DMS153 (cell line): ENCODE measurements at places on chromosomes 12 and 14.

- no peak for DNase-seq
Measured at GRCh38 chr12:52794479-52795331, 1.2 kb downstream of the KRT3 start.

- DNase-seq, result no peak
Measured at GRCh38 chr12:126067626-126068329, 1002.5 kb downstream of the AACS start.

- DNase-seq, result no peak
Measured at GRCh38 chr12:32893043-32893442, 3.5 kb downstream of the PKP2 start.

GRCh38 chr12:11958221-11959091 lies 112.3 kb upstream of the BCL2L14 start:
- DNase-seq, result no peak

DNA sequence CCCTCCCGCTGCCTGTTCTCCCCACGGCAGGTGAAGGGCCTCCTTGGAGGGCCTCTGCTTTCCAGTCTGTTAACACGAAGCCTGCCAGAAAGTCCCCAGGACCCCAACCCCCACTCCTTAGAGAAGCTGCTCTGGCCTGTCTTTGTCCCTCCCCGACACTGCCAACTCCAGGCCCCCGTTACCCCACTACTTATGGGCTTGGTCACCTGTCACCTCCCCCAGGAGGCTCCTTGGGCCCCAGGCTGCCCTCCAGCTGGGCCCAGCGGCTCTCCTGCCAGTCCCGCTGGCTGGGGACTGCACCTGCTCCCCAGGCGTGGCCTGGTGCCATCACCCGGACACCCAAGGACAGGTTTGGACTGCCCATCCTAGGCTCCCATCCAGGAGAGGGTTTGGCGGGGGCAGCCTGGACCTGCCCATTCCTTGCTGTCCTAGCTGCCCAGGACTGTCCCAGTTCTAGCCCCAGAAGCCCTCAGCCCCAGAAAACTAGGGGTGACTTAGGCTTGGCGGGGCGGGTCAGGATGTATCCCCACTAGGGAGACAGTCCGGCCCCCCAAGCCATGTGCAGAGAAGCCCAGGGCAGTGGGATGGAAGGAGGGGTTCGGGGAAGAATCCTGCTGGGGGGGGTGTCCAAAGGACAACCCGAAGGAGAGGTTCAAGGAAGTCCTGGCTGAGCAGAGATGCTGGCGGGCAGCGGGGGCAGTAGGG lies 155.7 kb upstream of the C14orf180 start:
- DNase-seq, result no peak

- peak; percentile 86 for DNase-seq
Measured at GRCh38 chr12:76084863-76085519, 506 bp upstream of the NAP1L1 start.

DNA sequence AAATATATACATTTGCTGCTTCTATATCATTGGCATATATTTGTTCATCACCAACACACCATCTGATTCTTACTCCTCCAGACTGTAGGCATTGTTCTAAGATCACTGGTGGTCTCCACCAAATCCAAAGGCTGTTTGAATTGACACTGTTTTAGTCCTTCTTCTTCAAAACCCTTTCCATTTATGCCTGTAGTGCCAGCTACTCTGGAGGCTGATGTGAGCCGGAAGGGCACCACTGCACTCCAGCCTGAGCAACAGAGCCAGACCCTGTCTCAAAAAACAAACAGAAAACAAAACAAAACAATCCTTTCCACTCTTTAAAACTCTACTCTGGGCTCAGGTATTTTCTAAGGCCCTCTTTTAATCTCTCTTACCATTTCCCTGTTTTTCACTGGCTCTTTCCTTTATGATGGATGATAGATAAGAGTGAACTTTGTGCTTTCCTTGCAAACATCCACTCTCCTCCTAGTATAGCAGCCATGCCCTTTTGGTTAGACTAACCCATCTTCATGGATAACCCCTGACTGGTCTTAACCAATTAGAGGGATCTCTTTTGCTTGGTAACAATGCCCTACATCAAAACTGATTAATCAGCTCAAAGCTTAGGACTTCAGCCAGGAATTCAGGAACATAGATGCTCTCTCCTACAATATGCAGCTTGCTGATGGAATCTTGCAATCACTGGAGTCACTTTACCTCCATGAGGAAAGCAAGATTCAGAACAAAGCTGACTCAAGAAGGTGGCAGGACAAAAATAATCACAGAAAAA lies 24.9 kb downstream of the SPTSSA start:
- no peak for DNase-seq

DNA sequence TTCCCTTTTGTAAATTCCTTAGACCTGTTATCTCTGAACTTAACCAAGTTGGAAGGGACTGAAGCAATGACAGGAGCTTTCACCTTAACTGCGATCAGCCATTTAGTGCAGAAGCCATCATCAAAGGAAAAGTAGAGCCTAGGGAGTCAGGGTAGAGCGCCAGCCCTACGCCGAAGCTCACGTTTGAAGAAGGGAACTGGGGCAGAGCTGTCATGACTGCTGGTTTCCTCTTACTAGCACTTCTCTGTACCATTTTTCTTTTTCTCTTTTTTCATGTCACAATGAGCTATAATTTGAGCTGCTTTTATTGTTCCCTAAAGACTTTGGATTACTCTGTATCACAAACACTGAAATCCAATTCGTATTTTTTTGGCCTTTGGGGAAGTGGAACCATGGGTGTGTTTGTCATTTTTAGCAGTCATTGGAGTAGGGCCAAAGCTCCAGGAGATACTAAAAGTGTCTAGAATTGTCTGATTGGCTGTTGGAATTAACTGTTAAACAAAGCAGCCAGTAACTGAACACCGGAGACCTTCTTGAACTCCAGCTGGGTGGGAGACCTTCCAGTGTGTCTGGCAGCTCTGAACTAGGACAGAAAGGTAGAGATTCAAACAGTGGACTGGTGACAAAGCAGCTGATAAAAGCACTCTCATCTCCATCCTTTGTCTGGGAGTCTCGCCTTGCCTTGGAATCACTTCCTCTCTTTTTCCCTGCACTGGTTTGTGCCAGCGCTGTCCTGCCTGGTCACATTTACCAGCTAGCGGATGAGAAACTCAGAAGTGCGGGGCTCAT lies 9.1 kb downstream of the MTRFR start:
- peak; percentile 54 for DNase-seq

DNA sequence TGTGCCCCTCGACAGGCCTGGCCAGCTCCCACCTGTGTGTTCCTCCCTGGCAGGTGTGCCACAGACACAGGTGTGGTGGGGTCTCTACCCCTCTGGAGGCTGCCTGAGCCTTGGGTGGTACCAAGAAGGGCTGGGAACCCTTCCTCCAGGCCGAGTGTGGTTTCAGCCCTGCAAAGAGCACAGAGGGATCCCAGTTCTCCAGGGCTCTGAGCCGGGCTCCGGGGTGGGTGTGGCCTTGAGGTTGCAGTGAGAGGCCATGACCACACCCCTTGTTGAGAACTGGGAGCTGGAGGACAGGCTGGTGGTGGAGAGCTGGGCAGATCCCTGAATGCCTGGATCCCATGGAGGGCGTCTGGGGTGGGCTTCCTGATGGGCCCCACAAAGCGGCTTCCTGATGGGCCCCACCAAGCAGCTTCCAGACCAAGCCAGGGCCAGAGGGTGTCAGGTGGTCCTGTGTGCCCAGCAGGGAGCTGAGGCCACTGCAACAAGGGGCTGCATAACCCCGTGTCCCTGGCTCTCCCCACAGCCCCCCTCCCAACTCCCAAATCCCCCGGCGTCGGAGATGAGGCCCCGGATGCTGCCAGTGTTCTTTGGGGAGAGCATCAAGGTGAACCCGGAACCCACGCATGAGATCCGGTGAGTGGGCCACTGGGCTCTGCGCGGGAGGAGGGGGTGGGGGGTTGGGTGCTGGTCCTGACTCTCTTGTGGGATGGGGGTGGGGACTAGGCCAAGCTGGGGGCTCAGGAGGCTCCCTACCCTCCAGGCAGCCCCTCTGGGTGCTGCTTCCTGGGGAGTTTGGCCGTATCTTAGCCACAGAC lies 16.6 kb downstream of the RFLNA start:
- no peak for DNase-seq

GRCh38 chr14:92014040-92014439 lies 25.8 kb downstream of the TRIP11 start:
- no peak for DNase-seq
